ENCODE measurements at places on chromosomes 4 and X.
A peak's percentile ranks its signal among the peaks of the same experiment; 100 is the strongest.

- no peak for DNase-seq
Observed at GRCh38 chr4:173537613-173538147, 7.7 kb upstream of the HAND2 start.

GRCh38 chr4:74855879-74856278 lies 61.6 kb upstream of the BTC start:
- no peak for DNase-seq

DNA sequence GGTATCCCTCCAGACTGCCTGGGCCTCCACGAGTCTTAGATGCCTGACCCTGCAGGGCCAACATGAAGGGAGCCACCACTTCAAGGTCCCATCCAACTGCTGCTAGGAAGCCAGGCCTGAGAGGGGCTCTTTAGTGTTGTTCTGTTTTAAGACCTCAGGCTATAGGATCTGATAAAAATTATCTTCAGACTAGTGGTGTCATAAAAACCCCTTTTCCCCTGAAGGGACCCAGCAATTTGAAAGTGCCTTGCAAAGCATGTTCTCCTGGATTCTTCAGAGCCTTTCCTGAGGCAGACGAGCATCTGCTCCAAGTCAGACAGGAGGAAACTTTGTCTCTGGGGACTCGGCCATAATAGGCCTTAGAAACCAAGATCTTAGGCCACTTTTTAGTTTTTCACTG lies 26.9 kb downstream of the TSPAN5 start:
- no peak for DNase-seq

- DNase-seq = no peak
Observed at GRCh38 chrX:147962476-147962875, 18.7 kb upstream of the FMR1NB start.

DNA sequence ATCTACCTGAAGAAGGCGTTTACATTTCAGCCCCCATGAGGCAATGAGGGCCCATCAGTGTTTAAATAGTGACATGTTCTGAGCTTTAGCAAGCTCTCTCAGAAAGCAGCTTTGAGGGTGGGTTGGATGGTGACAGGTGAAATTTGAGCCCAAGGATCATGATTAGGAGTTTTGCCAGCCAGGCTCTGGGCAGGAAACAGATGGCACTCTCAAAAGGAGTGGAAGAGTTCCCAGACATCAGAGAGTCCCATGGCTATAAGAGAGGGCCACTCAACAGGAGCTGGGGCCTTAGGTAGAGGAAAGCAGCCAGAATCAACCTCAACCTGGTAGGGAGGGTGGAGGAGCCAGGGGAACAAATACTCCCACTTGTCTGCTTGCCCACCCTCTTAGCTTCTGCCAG lies 499.8 kb downstream of the MID1IP1 start:
- DNase-seq = no peak

- DNase-seq = no peak
Observed at GRCh38 chrX:13808293-13808692, 8.6 kb downstream of the GPM6B start.

DNA sequence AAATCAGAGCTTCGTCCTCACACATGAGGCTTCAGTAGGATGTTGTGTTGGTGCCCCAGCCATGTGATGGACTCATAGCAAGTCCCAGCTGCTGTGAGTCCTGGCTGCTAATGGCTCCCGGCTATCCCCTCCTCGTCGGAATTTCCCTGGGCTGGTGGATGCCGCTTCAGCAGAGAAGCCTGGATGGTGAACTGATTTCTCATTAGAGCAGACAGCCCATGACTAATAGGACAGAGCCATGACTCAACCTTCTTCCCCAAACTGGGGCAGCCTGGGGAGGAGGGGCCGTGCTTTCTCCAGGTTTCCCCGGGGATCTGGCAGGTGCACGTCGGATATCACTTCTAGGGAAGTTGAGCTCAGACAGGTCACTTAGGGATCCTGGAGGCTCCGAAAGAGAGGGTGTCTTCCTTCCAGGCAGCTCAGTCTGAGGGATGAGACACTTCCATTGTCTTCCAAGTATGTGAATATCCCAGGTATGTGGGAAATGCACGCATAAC lies 112.7 kb downstream of the ASMT start:
- no peak for DNase-seq

- DNase-seq = no peak
Observed at GRCh38 chrX:19557822-19558221, 42.5 kb upstream of the MAP3K15 start.

GRCh38 chr4:25702848-25703247 lies 47.2 kb downstream of the SLC34A2 start:
- no peak for DNase-seq

DNA sequence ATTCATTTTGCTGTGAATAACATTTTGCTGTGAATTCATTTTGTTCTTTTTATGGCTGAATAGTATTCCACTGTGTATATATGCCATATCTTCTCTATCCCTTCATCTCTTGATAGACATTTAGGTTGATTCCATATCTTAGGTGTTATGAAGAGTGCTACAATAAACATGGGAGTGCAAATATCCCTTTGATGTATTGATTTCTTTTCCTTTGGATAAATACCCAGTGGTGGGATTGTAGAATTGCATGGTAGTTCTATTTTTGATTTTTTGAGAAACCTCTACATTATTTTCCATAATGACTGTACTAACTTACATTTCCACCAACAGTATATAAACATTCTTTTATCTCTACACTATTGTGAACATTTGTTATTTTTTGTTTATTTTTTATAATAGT lies 555.9 kb downstream of the PDHA2 start:
- no peak for DNase-seq

- DNase-seq = no peak
Observed at GRCh38 chrX:134547047-134547679, 87.2 kb downstream of the HPRT1 start.

GRCh38 chr4:1588306-1588705 lies 95.8 kb downstream of the FAM53A start:
- peak; percentile 17 for DNase-seq

Data from psoas muscle (tissue), 8 donors.